ENCODE measurements at places on chromosomes 6 and 20.

DNA sequence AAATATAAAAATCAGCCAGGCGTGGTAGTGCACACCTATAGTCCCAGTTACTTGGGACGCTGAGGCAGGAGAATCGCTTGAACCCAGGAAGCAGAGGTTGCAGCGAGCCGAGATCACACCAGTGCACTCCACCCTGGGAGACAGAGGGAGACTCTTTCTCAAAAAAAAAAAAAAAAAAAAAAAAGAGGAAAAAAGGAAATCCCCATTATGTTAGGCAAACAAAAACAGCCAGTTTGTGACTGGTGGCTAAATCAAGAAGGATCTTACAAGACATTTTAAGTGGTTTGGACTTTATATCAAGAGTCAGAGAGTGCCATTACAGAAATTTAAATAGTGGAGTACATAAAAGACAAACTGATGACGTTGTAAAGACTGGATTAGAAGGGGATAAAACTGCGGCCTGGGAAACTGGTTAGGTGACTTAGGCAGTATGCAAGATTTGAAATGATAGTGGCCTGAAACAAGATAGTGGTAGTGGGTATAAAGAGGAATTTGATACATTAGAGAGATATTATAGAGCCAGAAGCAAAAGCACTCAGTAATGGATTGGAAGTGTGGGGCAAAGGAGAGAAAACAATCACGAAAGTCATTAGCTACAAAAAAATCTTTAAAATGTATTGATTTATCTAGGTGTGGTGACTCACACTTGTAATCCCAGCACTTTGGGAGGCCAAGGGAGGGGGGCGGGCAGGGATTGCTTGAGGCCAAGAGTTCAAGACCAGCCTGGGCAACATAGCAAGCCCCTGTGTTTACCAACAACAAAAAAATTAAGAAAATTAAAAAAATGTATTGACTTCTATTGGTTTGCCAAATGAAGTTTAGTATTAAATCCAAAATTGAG is 1.7 kb upstream of the MYO6 start:
- no peak for DNase-seq

- DNase-seq: no peak
Measured at GRCh38 chr6:169145496-169145895, 108.2 kb downstream of the THBS2 start.

- no peak for DNase-seq
Measured at GRCh38 chr6:100103931-100104330, 109.9 kb upstream of the MCHR2 start.

GRCh38 chr6:38195113-38195635 is 375.6 kb downstream of the ZFAND3 start:
- no peak for DNase-seq

DNA sequence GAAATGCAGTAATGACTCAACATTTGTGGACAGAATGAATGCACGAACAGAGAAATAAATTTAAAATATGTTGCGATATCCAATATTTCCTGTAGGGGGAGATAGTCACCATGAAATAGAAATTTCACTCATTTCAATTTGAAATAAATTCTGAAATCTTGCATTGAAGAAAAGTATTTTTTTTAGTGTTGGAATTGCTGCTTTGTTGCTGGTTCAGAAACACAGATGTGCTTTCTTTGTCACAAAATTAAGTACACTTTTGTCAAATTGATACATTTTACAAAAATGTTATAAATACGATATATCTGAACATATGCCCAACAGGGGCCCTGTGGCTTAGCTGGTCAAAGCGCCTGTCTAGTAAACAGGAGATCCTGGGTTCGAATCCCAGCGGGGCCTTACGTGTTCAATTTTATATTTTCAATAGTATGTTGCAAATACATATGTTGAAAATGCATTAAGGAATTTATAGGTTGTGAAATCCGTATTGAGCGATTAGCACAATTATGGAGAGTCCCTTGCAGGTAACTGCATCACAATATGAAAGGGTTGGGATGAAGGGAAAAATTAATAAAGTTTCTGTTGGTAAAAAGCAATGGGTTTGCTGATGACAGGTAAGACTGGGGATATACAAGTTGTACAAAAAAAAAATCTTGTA is 85.4 kb upstream of the PRSS16 start:
- DNase-seq: no peak

DNA sequence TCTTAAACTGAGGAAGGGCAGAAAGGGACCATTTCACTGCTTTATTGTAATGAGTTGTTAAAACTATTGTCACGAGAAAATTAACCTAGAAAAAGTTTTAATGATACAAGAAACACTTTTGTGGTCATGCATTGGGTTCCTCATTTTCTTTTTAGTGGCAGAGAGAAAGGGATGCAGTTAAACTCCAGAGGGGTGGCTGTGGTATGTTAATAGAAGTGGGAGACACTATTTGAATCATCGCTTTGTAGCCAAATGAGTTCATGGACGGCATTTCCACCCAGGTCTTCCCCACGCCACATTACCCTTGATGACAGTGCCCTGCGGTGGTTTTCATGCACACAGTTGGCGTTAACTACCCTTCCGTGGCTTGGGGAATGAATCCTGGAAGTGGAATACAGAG is 235.6 kb downstream of the PLCB1 start:
- no peak for DNase-seq

GRCh38 chr20:10707068-10707467 is 33.3 kb upstream of the JAG1 start:
- DNase-seq: no peak

GRCh38 chr20:63196768-63197470 is 19.0 kb downstream of the YTHDF1 start:
- no peak for DNase-seq

GRCh38 chr20:23656372-23656771 is 18.6 kb upstream of the CST3 start:
- no peak for DNase-seq

DNA sequence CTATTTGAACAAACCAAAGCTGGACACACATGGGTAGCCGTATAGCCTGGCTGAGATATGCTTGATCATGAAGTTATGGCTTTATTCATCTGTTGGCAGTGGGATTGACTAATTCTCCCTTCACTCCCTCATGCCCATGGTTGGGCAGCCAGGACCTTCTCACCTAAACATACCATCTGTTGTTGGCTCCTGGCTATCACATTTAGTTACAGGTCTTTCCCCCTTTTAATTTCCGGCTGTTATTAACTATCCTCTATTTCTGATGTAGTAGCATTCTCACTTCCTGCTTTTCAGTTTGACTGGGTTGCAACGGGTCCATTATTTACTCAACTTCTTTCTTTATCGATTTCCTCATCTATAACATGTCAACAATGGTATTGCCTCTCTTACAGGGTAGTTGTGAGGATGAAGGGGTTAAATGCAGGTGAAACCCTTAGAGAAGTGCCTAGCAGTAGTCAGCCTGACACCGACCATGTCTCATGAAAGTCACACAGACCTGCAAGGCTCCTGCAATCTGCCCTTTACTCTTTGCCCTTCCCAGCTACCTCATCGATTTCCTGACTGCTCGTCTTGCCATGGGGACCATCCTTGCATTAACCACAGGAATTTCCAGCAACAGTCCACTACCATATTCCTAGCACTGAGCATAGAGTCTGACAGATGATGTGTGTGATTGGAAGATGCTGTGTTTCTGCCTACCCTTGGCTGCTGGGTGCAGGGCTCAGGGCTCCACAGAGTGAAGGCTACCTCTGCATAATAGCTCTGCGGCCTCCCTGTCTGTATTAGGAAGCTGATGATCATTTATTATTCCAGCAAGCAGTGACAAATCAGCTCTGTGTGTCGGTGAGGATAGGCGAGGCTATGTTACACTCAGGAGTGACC is 42.2 kb downstream of the PPP1R14C start:
- DNase-seq: no peak

DNA sequence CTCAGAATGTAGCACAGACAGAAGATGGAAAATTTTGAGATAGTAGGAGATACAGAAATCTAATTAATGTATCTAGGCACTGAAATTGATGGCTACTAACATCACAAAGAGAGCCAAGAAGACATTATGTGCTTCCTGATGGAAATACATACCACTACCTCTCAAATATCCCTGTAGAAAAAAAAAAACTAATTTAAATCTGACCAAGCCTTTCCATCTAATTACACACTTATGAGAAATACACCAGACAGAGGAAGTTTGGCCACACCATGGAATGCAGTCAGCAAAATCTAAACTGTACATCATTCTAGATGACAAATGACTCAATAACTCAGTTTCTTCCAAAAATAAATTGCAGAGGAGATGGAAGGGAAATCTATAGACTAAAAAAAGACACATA is 18.9 kb downstream of the VPS52 start:
- no peak for DNase-seq

DNA sequence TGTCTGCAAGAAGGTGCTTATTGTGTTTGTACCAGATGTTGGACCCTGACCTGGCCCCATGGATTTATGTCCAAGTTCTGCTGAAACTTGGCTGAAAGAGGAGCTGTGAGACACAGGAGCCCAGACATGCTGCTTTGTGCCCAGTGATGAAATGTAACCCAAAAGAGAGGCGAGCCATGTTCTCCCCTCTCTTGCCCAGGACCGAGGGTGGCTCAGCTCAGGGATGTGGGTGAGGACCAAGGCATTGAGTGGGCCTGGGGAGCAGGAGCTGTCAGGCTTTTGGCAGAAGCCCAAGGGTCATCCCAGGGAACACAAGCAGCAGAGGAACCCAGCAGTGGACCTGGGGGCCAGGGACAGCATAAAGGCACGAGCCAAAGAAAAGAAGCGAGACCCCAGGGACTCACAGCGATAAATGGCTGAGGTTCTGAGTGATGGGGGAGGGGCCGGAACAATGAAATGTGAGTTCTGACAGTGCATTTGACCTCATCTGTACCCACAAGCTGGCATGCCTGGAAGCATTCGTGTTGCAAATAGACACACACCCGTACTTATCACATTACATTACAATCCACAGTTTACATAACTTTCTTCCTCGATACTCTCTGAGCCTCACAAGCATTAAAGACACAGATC is 363.4 kb upstream of the JARID2 start:
- no peak for DNase-seq

- no peak for DNase-seq
Measured at GRCh38 chr6:14791526-14791925, 454.3 kb upstream of the JARID2 start.

GRCh38 chr6:106729841-106730240 is 100.5 kb downstream of the QRSL1 start:
- DNase-seq: no peak

GRCh38 chr6:169382735-169383134 is 129.1 kb upstream of the THBS2 start:
- no peak for DNase-seq

GRCh38 chr6:97697456-97697855 is 414.4 kb upstream of the MMS22L start:
- no peak for DNase-seq

DNA sequence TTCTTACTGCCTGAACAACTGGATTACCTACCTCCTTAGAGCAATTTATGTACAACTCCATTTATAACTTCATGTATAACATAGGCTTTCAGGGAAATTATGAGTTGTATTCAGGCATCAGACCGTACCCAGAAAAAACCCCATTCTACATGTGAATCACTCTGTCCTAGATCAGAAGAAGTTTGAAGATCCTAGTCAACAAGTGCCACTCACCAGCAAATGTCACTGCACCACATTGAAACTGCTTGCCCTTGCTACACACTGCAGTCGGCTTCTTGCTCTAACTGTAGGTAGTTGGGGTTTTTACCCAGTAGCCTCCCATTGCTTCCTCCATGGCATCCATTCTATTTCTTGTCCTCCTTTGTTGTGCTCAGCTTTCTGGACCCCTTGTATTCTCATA is 132.4 kb downstream of the DNAH8 start:
- no peak for DNase-seq

- DNase-seq: no peak
Measured at GRCh38 chr20:58956078-58956477, 25.0 kb upstream of the NELFCD start.

DNA sequence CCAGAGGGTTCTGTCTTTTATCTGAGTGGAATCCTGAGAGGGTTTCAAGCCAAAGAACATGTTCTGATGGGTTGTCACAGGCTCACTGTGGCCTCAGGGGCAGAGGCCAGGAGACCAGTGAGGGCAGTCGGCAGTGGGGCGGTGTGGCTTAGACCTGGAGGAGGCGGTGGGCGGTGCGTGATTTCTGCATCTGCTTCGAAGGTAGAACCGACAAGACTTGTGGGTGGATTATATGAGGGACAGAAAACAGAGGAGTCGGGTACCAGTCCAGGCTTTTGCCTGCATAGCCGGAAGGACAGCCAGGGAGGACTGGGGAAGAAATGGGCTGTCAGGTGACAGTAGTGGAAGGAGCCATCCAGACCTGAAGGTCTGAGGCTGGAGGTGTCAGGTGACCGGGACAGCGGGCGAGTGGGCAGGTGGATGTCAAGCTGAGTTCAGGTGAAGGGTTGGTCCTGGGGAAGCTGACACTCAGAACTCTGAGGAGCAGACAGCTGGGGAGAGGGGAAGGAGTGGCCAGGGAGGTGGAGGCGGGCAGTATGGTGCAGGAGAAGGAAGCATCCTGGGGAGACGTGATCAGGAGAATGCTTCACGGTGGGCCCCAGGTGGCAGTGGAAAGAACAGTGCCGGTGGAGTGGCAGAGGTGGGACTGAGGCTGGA is 3.1 kb downstream of the CTSZ start:
- DNase-seq: no peak

DNA sequence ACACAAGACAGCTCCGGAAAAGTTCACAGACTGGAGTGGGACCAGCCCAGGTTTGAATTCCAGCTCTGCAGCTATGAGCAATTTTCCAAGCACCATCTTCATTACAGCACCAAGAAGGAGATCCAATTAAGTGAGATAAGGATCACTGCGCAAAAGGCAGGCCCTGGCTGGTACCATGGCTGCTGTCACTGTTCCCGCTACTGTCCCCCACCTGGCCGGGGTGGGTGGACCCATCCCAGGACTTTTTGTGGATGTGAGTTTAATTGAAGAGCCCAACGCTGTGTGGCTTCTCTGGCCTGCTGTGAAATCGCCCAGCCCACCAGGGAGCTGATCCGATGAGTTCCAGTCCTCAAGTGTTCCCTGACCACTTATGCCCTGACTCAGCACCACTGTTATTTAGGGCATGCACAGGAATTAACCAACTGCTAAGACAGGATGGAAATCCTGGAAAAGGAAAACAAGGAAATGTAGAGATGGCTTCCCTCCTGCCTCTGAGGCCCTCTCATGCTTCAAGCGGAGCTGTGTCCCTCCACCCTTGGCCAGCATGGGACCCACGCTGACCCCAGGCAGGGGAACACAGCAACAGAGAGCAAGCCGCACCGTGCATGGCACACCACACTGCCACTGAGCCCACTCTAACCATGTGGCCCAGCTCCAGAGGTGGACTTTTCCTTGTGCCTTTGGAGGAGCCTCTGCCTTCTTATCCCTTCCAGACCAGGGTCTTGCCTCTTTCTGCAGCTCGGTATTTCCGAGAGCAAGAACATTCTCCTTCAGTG is 150.0 kb upstream of the CST7 start:
- no peak for DNase-seq

GRCh38 chr20:11173916-11174315 is 500.1 kb upstream of the JAG1 start:
- no peak for DNase-seq
